ENCODE measurements at places on chromosomes 12 and 14.
A peak's percentile ranks its signal among the peaks of the same experiment; 100 is the strongest.

DNA sequence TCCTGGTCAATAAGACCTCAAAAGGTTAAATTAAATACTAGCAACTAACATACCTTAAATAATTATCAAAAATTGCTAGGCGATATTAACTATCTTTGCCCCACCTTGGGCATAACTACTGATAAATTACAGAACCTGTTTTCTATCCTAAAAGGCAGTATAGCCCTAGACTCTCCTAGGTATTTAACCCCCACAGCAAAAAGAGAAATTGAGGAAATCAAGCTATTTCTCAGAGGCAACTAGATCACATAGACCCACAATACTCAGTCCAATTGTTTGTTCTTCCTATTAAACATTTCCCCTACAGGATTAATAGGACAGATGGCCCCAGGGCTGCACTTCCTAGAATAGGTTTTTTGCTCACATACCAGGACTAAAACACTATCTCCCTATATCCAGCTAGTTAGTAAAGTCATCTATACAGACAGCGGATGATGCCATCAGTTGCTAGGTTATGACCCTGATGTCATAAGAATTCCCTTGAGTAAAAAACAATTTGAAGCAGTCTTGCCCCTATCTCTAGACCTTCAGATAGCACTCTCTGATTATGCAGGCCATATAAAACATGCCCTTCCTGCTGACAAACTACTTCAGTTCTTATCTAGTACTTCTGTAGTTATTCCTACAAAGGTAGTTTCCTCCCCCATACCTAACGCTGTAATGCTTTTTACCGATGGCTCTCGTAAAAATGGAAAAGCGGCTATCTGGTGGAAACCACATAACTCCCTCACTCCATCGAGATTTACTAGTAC lies 118.4 kb downstream of the PPHLN1 start:
- DNase-seq, result no peak

GRCh38 chr14:89902881-89903280 lies 51.6 kb downstream of the EFCAB11 start:
- DNase-seq, result no peak

- no peak for DNase-seq
These were observed 5.7 kb downstream of the PAWR start for GRCh38 chr12:79685068-79685467.

DNA sequence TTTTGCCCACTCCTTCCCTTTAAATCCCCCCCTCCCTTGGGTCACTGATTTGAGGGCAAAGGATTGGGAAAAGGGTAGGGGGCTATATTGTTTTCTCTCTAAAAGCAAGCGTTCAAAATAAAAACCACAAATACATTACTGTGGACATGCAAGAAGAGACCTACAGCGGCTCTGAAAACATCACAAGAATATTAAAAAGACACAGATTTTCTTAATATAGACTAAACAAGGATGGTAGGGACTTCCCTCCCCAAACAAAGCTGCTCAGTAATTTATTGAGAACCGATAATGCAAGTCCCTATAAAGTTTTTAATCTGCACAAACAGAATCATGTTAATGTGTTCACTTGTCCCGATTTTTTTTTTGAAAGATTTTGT lies 12.9 kb downstream of the TBX3 start:
- no peak for DNase-seq

GRCh38 chr12:27672643-27673042 lies 23.6 kb upstream of the REP15 start:
- DNase-seq, result no peak

DNA sequence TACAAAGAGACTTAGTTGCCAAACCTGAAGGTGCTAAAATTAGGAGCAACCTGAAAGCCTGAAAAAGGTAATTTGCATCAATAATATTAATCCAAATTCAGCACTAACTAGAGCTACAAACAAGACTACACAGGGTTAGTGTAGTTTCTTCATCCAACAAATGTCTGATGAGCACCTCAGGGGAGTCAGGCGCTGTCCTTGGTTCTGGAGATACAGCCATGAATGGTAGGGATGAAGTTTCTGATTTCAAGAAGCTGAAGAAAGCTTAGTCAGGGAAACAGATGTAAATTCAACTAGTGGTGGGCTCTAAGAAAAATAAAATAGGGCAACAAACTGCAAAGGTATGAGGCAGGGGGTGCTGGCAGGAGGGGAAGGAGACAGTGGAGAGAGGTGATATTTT lies 266.3 kb downstream of the GLT1D1 start:
- DNase-seq, result no peak

DNA sequence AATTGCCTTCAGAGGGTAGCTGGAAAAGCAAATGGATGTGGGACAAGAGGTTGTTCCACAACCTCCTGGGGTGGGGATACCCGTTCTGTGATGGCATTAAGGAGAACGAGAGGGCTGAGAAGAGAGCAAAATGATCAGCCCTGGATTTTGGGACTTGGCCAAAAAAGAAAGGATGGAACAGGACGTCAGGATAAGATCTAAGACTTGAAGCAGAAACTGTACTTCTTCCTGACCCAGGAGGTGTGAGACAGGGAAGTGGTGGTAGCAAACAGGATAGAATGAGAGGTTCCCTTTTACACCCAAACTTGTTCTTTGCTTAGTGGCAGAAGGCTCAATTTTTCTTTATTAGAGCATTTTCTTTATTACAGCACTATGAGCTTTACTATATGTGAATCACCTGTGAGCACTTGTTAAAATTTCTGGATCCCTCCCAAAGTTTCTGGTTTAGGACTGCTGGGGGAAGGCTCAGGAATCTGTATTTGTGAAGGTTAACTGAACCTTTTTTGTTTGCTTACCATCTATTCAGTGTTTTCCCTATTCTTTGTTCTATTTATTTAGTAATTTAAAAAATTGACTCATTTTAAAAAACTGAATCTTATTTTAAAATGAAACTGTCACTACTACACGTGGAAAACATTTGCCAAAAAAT lies 59.2 kb downstream of the ERC1 start:
- no peak for DNase-seq

- no peak for DNase-seq
These were observed 20.0 kb downstream of the PTGES3 start for GRCh38 chr12:56668197-56668457.

DNA sequence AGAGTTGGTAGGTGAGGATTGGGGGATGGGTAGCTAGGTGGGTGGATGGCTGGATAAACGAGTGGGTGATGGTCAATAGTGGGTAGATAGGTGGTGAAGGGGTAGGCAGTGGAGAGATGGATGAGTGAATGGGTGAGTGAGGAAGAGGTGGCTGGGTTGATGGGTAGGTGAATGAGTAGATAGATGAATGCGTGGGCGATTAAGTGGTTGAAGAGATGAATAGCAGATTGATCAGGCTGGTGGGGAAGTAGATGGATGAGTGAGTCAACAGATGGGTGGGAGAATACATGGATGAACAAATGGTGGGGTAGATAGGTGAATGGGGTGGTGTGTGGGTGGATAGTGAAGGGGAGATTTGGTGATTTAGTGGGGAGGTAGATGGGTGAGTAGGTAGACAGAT lies 51.1 kb downstream of the SYNE3 start:
- no peak for DNase-seq

GRCh38 chr12:92603741-92604432 lies 98.9 kb upstream of the PLEKHG7 start:
- no peak for DNase-seq

DNA sequence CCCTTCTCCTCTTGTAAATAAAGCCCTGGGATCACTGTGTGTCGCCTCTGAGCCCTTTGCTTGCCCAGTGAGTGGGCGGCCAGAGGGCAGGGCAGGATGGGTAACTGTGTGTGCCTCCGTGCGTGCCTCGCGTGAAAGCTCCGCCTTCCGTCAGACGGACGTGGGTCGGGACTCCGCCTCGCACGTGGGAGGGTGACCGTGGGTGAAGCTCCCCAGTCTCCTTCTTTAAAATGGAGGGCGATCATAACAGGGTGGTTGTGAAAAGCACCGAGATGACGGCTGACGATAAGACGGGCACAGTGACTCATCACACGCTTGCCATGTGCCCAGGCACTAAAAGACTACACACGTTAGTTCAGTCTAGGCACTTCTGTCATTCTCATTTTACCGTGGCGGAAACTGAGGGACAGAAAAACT lies 9.2 kb downstream of the PHB2 start:
- DNase-seq, result no peak

DNA sequence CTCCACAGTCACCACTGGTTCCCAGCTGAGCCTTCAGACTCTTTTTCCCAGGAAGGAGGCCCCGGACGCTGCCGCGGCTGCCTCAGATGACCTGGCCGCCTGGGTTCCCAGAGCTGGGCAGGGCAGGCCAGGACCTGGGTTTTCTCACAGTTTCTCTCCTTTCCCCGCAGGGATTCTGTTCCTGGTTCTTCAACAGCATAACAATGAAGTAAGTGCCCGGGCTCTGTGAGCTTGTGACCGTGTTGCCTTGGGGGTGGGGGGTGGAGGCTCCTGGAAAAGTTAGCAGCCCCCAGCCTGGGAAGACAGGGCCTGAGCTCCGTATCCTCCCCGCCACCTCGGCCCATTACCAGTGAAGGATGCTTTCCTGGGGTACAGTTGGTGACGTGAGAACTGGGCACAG lies 43.7 kb downstream of the TMEM63C start:
- no peak for DNase-seq

- DNase-seq, result no peak
These were observed 16.4 kb downstream of the DAO start for GRCh38 chr12:108896336-108896735.

DNA sequence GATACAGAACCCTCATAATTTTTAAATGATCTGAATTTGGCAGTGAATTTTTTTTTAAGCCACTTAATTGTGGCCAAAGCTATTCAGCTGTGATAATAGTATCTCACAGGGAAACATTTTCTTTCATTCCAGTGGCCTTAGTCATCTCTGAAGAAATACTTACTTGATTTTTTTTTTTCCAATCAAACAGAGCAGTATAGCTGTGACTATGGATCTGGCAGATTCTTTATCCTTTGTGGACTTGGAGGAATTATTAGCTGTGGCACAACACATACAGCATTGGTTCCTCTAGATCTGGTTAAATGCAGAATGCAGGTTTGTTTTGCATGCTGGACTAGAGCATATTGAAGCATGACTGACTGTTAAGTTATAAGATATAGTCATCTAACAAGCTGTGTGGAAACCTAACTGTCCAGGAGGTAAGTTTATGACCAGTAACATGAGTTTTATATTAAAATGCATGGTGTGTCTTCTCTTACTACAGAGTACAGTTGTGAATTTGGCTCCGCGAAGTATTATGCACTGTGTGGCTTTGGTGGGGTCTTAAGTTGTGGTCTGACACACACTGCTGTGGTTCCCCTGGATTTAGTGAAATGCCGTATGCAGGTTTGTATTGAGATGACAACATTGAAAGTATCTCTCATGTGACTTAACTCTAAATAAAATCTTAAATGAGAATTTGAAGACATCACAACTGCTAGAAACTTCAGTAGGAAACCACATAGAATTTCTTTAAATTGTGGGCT lies 1.9 kb downstream of the SLC25A3 start:
- DNase-seq, result no peak

GRCh38 chr12:106954462-106955376 lies 988 bp upstream of the TMEM263 start:
- peak; percentile 47 for DNase-seq

GRCh38 chr14:22002860-22003284 lies 329.3 kb upstream of the OR4E1 start:
- no peak for DNase-seq

GRCh38 chr12:54133772-54134375 lies 54.9 kb downstream of the SMUG1 start:
- DNase-seq, result no peak

Measured in C1 segment of cervical spinal cord (tissue), 14 donors.